Substantia nigra (tissue), 51 donors: ENCODE measurements at places on chromosomes 1 and 21.

DNA sequence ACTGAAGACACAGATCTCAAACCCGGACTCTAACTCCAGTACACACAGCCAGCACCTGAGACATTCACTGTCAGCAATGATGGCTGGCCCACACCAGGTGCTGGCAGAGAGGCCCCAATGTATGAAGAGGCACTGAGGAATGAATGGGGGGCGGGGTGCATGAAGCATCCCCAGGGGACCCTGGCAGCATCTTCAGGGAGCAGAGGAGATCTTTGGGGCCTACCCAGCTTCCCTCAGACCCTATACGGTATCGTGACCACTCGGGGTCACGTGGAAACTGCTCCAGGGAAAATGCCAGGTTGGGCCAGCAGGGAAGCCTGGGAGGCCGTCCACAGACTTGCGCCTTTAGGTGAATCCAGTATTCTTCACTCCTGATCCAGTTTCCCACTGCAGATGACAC lies 84.3 kb downstream of the NPHP4 start:
- no peak for DNase-seq

- no peak for DNase-seq
These were observed 156.2 kb upstream of the C8B start for GRCh38 chr1:57122031-57122430.

GRCh38 chr1:6962478-6962995 lies 177.3 kb downstream of the CAMTA1 start:
- no peak for DNase-seq

DNA sequence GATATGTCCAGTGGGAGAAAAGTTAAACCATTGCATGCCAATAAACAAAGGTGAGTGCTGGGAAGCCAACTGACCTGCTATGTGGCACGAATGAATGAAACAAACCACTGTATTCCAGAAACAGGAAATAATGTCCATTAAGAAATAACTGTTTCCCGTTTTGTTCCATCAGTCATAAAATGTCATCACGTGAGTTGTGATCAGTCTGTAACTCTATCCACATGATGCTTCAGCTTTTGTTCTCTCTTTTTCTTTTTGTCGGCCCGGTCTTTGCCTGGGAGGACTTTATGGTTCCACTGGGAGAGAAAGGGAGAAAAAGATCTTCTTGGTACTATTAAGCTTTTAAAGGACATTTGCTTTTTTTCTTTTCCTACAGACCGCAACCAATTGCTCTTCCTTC lies 179.9 kb downstream of the TGFB2 start:
- DNase-seq: no peak

DNA sequence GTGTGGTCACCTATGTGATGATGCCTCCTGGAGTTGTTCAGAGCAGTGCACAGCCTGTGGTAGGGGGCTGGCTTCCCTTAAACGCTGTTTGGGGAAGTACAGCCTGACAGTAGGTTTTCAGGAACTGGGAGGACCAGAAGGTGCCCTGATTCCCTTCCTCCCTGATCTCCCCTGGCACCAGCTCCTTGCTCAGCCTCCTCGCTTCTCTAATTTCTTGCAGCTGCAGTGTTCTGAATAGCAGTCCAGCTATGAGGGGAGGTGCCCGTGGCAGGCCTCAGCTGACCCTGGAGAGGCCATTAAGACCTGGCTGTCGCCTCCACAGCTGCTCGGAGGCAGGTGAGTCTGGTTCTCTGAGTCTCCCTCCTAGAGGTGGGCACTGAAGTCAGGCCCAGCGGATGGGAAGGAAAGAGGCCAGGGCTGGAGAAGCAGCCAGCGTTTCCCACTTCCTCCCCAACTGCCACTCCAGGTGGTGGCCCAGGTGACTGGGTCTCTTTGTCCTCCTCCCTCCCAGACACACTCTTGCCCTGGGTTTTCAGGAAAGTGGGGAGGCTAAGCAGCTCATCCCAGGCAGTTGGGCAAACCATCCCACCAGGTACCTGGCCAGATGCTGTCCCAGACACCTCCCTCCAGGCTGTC lies 52.0 kb upstream of the RPL11 start:
- no peak for DNase-seq

- no peak for DNase-seq
These were observed 32.3 kb upstream of the LRRC8C start for GRCh38 chr1:89600451-89601224.

GRCh38 chr1:54542120-54542961 lies 5.7 kb upstream of the ACOT11 start:
- peak; percentile 60 for DNase-seq
